GM23338 (cell line): ENCODE measurements at places on chromosomes 4 and X. TPM values are rescaled to one million over a fixed set of nuclear protein-coding genes. Genes with fewer than 3 reads are reported as not detected.

DNA sequence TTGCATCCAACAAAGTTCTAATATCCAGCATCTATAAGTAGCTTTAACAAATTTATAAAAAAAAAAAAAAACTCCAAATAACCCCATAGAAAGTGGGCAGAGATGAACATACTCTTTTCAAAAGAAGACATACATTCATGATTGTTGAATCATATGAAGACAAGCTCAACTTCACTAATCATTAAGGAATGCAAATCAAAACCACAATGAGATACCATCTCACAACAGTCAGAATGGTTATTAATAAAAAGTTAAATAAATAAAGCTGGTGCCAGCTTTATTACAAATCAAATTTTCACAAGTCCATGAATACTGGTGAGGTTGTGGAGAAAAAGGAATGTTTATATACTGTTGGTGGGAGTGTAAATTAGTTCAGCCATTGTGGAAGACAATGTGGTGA lies 592.0 kb downstream of the IQCM start:
- H3K4me1 ChIP-seq: no peaks in the 10 kb centered on the region
- H3K36me3 ChIP-seq: no peaks in the 10 kb centered on the region
- DNase-seq: no peak
- H3K27ac ChIP-seq: no peak overlapping the region

XK gene
- 1.5 and 2.1 TPM in 2 replicates for total RNA-seq

- no peaks in the 10 kb centered on the region for H3K27me3 ChIP-seq
- DNase-seq: no peak
Observed at GRCh38 chr4:128856246-128856645, 46.7 kb downstream of the JADE1 start.

GRCh38 chr4:128462103-128462783 lies 174.6 kb upstream of the PGRMC2 start:
- H3K27me3 ChIP-seq: no peaks in the 10 kb centered on the region
- peaks cover 21% of the 10 kb centered on the region for H3K4me1 ChIP-seq
- H3K4me3 ChIP-seq: no peak overlapping the region
- H3K36me3 ChIP-seq: no peaks in the 10 kb centered on the region
- DNase-seq: no peak
- H3K27ac ChIP-seq: no peak overlapping the region

DNA sequence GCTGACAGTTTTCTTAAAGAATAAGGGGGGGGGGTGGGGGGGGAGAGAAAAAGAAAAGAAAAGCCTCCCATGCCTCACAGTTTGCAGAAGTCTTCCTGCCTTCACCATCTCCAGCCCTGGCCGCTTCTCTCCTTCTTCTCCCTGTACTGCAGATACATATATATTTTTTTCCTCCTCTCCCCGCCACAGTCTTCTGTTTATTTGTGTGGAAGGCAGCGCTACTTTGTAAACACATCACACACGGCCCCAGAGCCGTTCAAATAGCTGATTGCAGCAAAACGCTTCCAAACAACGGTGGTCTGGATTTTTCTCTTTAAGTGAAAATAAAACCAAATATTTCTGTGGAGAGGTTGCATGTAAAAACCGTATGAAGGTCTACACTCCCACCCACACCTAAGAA lies 732 bp downstream of the NLGN4X start:
- H3K4me1 ChIP-seq: peaks cover 22% of the 10 kb centered on the region
- H3K4me3 ChIP-seq: peak overlapping the region; percentile 81
- DNase-seq: no peak
- no peaks in the 10 kb centered on the region for H3K27me3 ChIP-seq

ZDHHC15 gene
- 4.3 and 4.7 TPM in 2 replicates for total RNA-seq

DNA sequence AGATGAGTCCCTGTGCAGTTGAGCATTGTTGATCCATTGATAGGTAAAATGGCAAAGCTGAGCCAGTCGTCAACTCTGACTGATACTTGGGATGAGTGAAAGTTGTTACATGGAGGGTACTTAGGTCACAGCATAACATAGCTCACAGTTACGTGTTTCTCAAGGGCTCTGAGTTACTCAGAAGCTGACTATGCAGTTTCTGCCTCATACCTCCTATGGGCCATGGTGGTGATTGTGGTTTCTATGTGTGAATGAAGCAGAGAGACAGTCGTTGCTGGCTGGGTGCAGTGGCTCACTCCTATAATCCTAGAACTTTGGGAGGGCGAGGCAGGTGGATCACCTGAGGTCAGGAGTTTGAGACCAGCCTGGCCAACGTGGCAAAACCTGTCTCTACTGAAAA lies 30.8 kb downstream of the FRMPD3 start:
- H3K4me3 ChIP-seq: no peak overlapping the region
- no peaks in the 10 kb centered on the region for H3K36me3 ChIP-seq
- H3K4me1 ChIP-seq: no peaks in the 10 kb centered on the region
- no peaks in the 10 kb centered on the region for H3K27me3 ChIP-seq

GRCh38 chr4:42750091-42750490 lies 93.2 kb upstream of the ATP8A1 start:
- no peaks in the 10 kb centered on the region for H3K4me1 ChIP-seq
- no peak overlapping the region for H3K4me3 ChIP-seq
- H3K27me3 ChIP-seq: no peaks in the 10 kb centered on the region
- H3K36me3 ChIP-seq: no peaks in the 10 kb centered on the region
- no peak overlapping the region for H3K27ac ChIP-seq
- peak; percentile 34 for DNase-seq

TCP11X2 gene
- total RNA-seq: 0.97 and 1.6 TPM in 2 replicates

TMEM271 gene
- total RNA-seq: 0.62 TPM in 1 of 2 replicates, not detected in the other

GRCh38 chr4:22637306-22637705 lies 55.4 kb upstream of the GBA3 start:
- H3K27ac ChIP-seq: no peak overlapping the region
- no peaks in the 10 kb centered on the region; the same call in 1 of the 2 replicates for H3K36me3 ChIP-seq
- no peaks in the 10 kb centered on the region for H3K27me3 ChIP-seq
- H3K4me3 ChIP-seq: no peak overlapping the region
- DNase-seq: no peak
- no peaks in the 10 kb centered on the region for H3K4me1 ChIP-seq

RNF4 gene
- total RNA-seq: 77.2 and 87.5 TPM in 2 replicates

LDB2 gene
- total RNA-seq: 80.1 and 89.1 TPM in 2 replicates

DNA sequence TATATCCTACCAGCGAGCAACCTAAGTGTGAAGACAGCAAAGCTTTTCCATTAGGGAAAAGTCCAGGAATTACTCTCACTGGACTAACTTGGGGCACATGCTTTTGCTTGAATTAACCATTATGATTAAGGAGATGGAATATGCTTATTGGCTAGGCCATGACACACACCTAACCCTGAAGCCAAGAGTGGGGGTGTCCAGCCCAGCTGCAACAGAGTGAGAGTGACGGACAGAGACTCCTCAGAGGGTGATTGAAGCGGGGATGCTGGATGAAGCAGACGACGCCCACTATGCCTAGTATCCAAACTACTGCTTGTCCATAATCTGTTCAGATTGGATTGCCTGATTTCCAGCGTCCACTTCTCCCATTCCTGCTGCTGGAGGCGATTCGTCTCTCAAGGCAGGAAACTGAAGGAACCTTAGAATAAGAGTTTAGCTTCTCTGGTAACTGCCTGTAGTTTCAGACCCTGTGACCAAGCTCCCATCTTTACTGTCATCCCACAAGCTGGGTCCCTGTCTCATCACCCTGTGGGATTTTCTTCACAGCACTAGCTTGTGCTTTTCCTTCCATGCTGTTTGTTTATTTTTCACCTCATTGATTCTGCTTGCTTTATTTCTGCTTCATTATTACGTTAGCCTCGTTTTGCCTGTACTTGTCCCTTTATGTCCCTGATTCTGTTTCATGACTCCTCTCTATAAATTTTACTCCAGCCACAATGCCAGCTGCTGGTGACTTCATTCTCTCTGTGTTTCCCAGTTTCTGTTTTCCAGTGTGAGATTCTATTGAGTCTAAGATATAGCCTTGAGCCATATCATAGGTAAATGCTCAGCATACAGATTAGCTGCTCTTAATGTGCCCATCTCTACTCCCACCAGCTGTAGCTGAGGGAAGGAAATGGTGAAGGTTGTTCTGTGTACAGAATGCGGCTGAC lies 19.0 kb downstream of the FAM47E start:
- 0 out of 2 replicates have a peak, but pooled peaks cover under 1% of the 10 kb centered on the region for H3K4me1 ChIP-seq
- no peaks in the 10 kb centered on the region for H3K36me3 ChIP-seq
- DNase-seq: no peak
- H3K4me3 ChIP-seq: no peak overlapping the region

DNA sequence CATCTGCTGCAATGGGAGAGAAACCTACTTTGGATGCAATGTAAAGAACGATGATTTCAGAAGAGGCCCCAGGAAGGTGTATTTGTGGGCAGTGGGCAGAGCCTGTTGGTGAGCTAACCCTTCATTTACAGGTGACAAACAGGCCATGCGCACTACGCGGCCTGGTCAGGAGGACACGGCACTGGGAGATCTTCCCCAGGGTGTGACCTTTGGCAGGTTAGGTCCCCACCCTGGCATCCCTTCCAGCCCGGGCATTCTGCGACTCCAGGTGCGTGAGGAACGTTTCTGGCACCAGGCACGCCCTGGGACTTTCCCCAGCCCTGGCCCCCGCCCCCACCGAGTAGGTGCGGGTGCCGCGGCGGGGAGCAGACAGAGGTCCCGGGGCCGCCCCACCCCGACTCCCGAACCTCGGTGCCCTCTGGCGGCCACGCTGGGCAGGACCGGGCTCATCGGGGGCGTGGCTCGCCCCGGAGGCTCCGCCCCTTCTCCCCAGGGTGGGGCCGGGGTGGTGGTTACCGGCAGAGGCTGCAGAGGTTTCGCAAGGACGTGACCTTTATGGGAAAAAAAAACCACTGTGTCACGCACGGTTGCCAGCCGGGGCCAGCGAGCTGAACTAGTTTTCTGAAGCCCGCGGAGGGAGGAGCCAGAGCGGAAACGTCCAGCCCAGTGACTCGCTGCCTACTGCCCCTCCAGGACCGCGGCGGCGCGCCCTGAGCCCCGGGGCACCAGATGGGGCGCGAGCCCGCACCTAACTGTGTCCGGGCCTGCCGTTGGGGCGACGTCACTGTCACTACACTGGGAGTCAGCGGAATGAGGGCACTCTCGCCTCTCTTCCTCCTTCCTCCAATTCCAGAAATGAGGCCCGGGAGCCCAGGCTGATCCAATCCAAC lies 5.0 kb upstream of the NYX start:
- no peaks in the 10 kb centered on the region for H3K27me3 ChIP-seq
- H3K4me1 ChIP-seq: no peaks in the 10 kb centered on the region; the same call in 1 of the 2 replicates
- H3K27ac ChIP-seq: peak overlapping the region; percentile 50; the same call in 1 of the 2 replicates

CSAG1 gene
- not detected in 2 replicates for total RNA-seq

DNA sequence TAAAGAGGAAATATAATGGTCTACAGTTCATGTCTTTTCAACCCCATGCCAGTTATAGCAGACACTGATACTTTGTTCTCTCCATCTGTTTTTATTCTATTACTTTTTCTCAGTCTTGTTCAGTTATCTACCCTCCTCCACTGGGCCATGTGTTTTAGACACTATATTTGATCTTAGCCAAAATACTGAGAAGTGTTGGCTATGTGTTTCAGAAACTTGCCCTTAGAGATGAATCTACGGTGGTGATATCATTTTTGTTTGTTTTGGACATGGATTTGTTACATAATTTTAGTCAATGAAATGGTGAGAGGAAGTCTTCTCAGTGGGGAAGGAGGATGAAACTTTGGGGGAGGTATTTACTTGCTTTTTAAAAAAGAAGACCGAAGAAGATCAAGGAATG lies 211.5 kb upstream of the DDX53 start:
- DNase-seq: no peak
- H3K27me3 ChIP-seq: no peaks in the 10 kb centered on the region
- no peaks in the 10 kb centered on the region for H3K36me3 ChIP-seq
- no peaks in the 10 kb centered on the region; the same call in 1 of the 2 replicates for H3K4me1 ChIP-seq
- H3K27ac ChIP-seq: no peak overlapping the region

CTAG1B gene
- not detected in 2 replicates for total RNA-seq

DNA sequence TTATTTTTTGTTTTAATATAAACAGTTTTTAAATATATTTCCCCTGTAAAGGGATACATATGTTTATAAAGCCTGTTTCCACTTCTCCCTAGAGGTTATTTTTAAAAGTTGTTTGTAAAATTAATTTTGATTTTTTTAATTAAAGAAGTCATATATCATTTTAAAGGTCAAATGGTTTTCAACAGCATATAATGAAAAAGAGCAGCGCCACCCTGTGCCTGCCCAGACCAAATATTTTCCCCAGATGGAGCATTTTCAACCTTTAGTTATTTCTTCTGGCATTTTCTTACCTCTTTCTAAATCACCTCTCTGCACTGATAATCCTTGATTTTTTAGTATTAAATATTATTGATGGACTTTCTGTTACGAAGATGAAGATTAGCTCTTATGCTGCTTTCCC lies 21.0 kb downstream of the MSX1 start:
- no peak overlapping the region for H3K4me3 ChIP-seq
- H3K27me3 ChIP-seq: peaks cover 46% of the 10 kb centered on the region
- no peak overlapping the region for H3K27ac ChIP-seq
- no peak for DNase-seq

PCDH10 gene
- 4.0 and 5.6 TPM in 2 replicates for total RNA-seq
